Upper lobe of left lung (tissue), 6 donors: ENCODE measurements at places on chromosomes 7 and 10.

DNA sequence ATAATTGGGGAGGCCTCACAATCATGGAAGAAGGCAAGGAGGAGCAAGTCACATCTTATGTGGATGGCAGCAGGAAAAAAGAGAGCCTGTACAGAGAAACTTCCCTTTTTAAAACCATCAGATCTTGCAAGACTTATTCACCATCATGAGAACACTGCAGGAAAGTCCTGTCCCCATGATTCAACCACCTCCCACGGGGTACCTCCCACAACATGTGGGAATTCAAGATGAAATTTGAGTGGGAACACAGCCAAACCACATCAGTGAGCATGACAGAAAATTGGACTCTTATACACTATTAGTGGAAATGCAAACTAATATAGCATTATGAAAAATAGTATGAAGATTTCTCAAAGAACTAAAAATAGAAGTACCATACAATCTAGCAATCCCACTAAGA lies 271.2 kb downstream of the MAGI2 start:
- no peaks in the 10 kb centered on the region for H3K36me3 ChIP-seq
- no peak for DNase-seq
- H3K4me1 ChIP-seq: no peaks in the 10 kb centered on the region
- no peaks in the 10 kb centered on the region for H3K27me3 ChIP-seq
- no peak overlapping the region for H3K4me3 ChIP-seq

DNA sequence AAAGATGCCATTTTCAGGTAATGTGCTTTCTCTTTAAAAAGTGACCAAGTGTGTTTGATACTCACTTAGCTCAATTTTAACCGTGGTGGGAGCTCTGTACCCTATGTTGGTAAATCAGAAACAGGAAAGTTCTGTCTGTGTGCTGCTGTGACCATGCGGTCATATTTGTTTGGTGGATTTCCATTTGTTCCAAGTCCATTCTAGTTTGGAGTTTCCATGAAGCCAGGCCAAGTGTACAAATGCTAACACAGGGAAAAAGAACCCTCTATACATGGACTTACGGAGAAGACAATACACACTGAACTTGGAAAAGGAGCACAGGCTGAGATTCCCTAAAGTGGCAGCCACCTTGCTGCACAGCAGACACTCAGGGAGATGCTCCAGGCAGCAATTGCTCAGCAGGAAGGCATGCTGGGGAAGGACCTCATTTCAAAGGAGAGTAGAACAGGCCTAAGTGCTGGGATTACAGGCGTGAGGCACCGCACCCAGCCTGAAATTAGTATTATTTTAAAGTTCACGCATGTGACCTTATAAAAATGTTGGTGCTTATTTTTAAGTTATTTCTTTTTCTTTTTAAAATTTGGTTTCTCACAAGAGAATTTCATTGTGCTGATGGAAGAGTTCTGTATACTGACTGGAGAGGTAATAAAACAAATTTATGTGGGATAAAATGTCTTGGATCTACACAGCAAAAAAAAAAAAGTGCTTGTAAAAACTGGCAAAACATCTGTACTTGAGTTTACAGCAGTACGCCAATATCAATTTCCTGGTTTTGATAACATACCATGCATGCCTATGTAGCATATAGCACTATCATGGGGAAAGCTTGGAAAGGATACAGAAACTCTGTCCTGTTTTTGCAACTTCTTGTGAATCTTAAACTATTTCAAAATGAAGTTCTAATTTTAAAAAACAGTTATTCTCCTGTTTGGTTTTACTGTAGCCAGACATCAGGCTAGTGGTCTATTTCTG lies 436.2 kb downstream of the KCNMA1 start:
- H3K4me1 ChIP-seq: no peaks in the 10 kb centered on the region
- H3K4me3 ChIP-seq: no peak overlapping the region
- no peaks in the 10 kb centered on the region for H3K36me3 ChIP-seq
- H3K27me3 ChIP-seq: no peaks in the 10 kb centered on the region
- no peak for DNase-seq
- H3K27ac ChIP-seq: no peak overlapping the region

GRCh38 chr10:33133557-33133956 lies 175.5 kb upstream of the ITGB1 start:
- peaks cover 6% of the 10 kb centered on the region for H3K4me1 ChIP-seq
- no peaks in the 10 kb centered on the region for H3K36me3 ChIP-seq
- H3K27me3 ChIP-seq: no peaks in the 10 kb centered on the region
- H3K4me3 ChIP-seq: no peak overlapping the region

GRCh38 chr7:156105337-156106106 lies 293.3 kb upstream of the SHH start:
- no peaks in the 10 kb centered on the region for H3K4me1 ChIP-seq
- H3K4me3 ChIP-seq: no peak overlapping the region
- H3K36me3 ChIP-seq: no peaks in the 10 kb centered on the region
- no peak for DNase-seq

- no peaks in the 10 kb centered on the region for H3K27me3 ChIP-seq
- no peak overlapping the region for H3K27ac ChIP-seq
- DNase-seq: no peak
- no peak overlapping the region for H3K4me3 ChIP-seq
Observed at GRCh38 chr10:120503689-120504088, 46.7 kb downstream of the PLPP4 start.

DNA sequence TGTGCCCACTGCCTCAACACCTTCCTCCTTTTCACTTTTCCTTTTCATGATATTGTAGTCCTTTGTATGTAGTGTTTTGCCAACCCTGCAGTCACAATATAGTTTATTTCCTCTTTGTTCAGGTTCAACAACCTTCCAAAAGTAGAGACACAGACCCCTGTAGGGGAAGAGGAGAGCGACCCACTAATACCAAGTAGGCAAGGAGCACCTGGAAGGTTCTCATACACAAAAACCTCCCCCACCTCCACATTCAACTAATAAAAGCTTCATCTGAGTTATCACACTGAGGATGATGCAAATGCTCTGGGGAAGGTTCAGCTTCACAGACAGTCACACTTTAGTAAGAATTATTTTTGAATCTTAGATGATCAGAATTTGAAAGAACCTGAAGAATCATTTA lies 41.6 kb downstream of the PIK3AP1 start:
- no peak overlapping the region for H3K27ac ChIP-seq
- no peaks in the 10 kb centered on the region for H3K36me3 ChIP-seq
- peaks cover 15% of the 10 kb centered on the region for H3K4me1 ChIP-seq
- H3K27me3 ChIP-seq: no peaks in the 10 kb centered on the region
- DNase-seq: no peak
- no peak overlapping the region for H3K4me3 ChIP-seq

DNA sequence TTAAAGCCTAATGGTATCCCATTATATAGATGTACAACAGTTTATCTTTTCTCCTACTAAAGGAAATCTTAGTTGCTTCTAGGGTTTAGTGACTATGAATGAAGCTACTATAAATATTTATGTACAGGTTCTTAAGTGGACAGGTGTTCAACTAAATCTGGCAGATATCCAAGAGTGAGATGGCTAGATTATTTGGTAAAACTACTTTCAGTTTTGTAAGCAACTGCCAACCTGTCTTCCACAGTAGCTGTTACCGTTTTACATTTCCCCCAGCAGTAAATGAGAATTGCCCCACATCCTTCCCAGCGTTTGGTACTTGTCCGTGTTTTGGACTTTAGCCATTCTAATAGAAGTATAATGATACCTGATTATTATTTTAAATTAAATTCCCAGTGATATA lies 144.9 kb upstream of the MAGI2 start:
- no peaks in the 10 kb centered on the region for H3K27me3 ChIP-seq
- H3K27ac ChIP-seq: no peak overlapping the region
- H3K4me3 ChIP-seq: no peak overlapping the region
- no peaks in the 10 kb centered on the region for H3K4me1 ChIP-seq
